ENCODE measurements at places on chromosomes 5 and 9.
A peak's percentile ranks its signal among the peaks of the same experiment; 100 is the strongest.

GRCh38 chr9:110714314-110714713, 45.7 kb downstream of the MUSK start:
- DNase-seq: no peak

GRCh38 chr9:114641967-114642366, 15.6 kb downstream of the TEX53 start:
- DNase-seq: no peak

GRCh38 chr5:134567641-134568336, 42.3 kb downstream of the JADE2 start:
- DNase-seq: no peak

GRCh38 chr5:173319646-173320045, 8.6 kb downstream of the STC2 start:
- DNase-seq: no peak

GRCh38 chr9:111957856-111958631, 61.4 kb downstream of the UGCG start:
- no peak for DNase-seq

- DNase-seq: no peak
These were observed 188.3 kb downstream of the AGTPBP1 start for GRCh38 chr9:85553475-85553874.

DNA sequence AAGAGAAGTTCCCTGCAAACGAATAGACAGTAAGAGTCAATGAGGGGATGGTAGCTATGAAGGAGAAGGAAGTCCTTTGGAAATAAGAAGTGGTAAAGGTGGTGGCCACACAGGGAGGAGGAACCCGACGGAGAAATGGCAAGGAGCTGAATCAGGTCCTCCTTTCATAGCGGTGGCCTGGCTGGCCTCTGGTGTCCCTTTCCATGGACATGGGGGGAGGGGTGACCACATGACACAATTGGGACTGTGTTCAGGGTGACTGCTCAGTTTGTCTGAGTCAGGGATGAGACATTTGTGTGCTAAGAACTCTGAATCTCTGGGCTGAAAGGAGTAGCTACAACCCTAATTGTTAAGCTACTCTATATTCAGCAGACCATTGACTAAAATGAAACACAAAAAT, 28.7 kb upstream of the TIMD4 start:
- DNase-seq: no peak

GRCh38 chr5:32572778-32573480, 12.4 kb upstream of the SUB1 start:
- no peak for DNase-seq

- DNase-seq: no peak
These were observed 496.9 kb downstream of the AGTPBP1 start for GRCh38 chr9:85244856-85245255.

DNA sequence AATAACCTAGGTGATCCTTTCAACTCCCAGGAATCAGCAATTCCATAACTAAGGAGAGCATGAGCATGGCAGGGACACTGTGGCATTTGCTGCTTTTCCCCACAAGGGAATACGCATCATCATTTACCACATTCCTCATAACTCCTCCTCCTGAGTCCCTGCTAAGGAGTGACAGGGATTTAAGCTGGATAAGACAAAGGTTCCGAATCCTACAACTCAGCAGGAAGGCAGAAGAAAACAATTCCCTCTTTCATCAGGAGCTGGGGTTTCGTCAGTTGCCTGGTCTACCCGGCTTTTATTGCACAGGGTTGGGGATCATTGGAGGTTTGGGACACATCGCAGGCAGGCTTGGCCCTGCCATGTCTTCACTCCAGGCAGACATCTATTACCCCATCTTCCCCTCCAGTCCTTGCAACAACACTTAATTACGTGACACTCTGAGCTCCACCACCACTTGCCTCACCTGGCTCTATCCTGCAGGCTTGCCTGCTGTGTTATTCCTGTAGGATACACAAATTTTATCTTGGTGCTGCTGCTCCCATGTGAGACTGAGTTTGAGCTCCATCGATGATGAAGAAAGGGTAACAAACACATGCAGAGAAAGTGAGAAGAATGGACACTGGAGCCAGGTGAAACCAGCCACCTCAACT, 563.0 kb upstream of the KLF4 start:
- DNase-seq: no peak

DNA sequence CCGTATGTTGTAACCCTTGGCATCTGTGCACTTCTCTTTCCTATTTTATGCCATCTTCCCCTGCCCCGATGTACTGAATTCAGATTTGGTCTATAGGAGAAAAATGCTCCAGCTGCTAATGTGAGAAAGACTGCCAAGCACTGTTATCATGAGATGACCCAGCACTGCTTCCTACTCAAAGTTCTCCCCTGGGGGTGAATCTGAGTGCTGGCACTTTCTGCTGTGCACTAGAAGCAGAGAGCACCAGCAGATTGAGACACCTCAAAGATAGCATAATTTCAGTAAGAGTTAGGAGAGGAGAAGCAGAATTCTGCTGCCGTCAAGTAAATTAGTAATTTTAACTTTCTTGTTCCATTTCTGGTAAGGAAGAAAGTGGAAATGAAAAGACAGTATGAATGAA, 92.8 kb upstream of the ACOT12 start:
- DNase-seq: no peak

- no peak for DNase-seq
These were observed 62.6 kb upstream of the CEMIP2 start for GRCh38 chr9:71830929-71831328.

DNA sequence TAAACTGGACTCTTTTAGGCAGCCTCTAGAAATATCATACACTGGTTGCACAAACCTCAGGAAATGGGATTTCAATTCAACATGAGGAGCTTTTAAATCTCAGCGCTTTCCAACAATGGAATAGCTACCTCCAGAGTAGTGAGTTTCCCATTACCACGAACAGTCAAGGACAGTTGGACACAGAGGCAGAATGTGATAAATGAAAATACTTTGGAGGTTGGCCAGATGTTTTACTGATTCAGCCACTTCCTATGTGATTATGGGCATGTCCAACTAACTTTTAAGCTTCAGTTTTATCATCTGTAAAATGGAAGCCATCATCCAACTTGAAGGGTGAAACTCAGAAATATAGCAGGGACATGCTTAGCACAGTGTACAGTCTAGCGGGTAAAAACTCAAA, 2.1 kb downstream of the FBXW2 start:
- no peak for DNase-seq

- DNase-seq: no peak
These were observed 13.0 kb downstream of the ACTL7B start for GRCh38 chr9:108842610-108843295.

DNA sequence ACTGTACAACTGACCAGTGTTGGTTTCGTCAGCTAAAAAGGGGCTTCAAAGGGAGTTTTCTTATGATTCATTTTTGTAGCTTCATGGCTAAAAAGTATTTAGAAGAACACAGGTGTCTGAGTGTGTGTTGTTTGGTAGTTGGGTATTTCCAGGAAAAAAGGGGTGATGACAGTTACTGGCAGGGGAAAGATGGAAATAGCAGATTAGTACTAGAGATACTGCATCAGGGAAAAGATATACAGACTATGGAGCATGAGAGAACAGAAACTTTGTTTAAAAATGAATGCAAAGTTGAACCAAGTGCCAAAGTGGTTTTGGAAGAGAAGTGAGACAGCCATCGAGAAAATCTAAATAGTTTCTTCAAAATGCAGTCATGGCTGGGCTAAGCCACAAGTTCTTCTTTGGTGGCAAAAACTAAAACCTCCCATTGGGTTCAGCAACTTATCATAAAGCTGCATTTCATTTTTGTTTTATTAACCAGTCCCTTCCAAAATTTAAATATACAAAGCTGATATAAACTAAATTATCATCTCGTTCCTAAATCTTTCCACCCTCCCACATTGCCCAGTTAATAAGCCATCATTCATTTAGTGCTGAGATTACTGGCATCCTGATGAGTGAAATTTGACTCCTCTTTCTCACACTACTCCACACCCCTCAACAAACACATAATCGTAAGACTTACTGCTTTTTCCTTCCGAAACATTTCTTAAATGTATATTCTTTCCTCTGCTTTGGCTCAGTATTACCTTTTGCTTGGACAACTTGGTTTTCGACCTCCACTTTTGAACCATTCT, 33.5 kb downstream of the ELL2 start:
- DNase-seq: no peak

DNA sequence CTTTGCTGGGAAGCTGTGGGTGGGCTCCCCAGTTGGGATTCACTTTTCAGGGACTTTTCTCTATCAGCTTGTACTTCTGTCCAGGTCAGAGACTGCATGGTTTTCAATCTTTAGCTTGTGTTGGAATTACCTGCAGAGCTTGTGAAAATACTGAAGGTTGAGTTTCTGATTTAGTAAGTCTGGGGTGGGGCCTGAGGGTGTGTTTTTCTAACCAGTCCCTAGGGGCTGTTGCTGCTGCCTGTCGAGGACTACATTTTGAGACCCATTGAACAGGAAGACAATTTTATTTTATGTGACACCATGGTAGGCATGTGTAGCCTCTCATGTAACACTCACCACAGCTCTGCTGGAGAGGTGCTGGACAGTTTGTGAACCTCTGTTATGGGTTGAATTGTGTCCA, 14.7 kb upstream of the MLANA start:
- DNase-seq: no peak

DNA sequence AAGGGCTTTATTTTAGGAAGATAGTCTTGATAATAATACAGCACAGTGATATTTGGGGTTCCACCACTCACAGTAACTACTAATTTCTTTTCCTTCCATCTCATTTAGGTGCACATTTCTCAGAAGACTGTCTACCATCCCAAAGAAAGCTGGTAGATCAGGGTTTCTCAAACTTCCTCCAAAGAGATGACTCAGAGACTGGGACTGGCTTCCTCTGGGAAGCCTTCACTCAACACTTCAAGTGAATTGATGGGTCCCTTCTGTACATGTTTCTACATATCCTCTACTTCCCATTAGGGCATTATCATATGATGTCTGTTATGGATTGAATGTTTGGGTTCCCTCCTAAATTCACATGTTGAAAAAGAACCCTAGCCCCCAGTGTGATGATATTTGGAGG, 138.5 kb downstream of the SPOCK1 start:
- no peak for DNase-seq

- DNase-seq: no peak
These were observed 97.8 kb downstream of the ERMP1 start for GRCh38 chr9:5735072-5735471.

GRCh38 chr5:101018299-101018698, 115.2 kb upstream of the ST8SIA4 start:
- DNase-seq: no peak

- no peak for DNase-seq
These were observed 123.9 kb downstream of the SV2C start for GRCh38 chr5:76207120-76207519.

DNA sequence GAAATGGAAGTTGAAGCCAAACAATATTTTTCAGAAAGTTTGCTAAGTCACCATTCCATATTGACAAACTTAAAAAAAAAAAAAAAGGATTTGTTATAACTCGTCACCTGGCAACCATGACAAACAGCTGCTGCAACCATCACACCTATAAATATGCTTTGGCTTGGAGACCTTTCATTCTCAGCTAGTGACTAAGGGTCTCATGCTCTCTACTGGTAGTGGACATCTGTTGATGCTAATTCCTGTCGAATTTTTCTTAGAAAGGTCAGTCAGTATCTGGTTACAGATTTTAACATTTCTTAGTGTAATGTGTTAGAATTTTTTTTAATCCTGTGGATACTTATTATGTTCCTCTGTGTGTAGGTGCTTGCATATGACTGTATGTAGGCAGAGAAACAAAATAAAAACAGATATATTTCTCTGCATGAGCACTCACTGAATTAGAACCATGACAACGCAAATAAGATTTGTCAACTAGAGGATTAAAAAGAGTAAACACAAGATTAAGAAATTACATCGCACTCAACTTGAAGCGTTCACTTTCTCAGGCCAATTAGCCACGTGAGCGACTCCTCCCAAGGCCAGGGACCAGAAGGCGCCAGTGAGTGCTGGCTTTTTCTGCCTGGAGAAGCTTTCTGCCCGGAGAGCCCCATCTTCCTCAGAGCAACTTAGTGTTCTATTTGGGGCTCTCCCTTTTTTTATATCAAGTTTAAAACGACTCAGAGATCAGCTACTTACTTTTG, 27.0 kb upstream of the ZNF622 start:
- no peak for DNase-seq

DNA sequence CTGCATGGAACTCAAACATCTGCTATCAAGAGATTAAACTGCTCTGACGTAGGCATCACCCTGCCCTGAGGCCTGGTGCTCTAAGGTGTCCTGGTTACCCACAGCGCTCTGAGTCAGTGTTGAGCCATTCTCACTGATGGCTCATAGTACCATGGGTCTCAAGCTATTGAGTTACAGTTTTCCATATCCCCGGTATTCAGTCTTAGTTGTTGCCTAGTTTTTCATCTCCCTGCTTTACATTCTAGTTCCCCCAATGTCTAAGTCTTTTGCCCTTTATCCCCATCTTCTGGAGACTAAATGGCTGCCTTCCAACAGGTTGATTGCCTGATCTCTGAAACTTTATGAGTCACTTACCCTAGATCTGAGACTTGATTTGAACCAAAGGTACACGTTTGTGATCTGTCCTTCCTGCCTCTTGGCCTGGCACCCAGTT, 161.2 kb upstream of the PTGER4 start:
- no peak for DNase-seq

DNA sequence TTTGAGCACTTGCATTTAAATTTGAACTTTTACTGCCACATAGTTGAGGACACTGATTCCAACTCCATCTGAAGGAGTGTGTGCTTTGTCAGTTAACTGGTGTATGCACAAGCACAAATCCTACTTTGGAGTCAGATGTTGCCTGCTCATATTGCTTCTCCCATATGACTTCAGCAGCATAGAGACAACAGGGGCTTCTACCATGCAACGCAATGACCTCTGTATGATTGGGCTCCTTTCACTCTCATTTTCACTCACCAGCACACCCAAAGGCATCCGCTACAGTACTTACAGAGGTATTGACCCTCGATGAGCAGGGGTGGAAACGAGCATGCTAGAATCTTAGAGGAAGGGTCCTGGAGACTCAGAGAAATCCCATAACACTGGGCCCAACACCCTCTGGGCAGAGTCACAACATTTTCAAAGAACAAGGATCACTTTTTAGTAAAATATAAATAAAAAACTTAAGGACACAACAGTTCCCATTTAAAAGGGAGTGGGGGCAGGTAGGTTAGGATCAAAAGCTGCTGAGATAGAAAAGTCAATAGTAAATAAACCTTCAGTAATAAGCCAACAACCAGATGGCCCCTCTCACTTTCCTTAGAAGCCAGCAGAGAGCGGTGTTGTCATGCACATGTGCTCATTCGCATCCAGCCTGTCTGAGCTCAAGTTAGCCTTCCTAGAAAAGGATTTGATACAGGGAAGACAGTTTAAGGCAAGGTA, 203.8 kb downstream of the SNCAIP start:
- peak; percentile 70 for DNase-seq

All from NCI-H2227 treated with DMSO at 0.1 percent for 48 hours (cell line).